ENCODE measurements at places on chromosomes 1 and 21.

DNA sequence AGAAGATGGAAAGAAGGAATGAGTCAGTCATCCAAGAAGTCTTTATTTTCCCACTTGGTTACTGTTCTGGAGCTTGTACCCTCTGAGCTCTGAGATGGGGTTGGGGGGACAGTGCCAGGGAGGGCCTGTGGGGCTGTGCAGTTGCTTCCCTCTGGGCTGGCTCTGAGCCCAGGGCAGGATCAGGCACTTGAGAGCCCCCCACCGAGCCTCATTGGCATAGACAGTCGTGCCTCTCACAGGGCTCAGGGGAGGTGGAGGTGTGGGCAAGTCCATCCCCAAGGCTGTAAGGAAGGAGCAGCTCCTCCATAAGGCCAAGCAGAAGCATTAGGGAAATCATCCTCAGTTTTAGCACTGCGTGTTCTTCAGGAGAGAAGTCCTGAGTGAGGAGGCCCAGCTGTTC is 2.5 kb upstream of the ARL8A start:
- no peak for DNase-seq

GRCh38 chr1:232178191-232178590 is 451.7 kb downstream of the SIPA1L2 start:
- DNase-seq, result no peak

DNA sequence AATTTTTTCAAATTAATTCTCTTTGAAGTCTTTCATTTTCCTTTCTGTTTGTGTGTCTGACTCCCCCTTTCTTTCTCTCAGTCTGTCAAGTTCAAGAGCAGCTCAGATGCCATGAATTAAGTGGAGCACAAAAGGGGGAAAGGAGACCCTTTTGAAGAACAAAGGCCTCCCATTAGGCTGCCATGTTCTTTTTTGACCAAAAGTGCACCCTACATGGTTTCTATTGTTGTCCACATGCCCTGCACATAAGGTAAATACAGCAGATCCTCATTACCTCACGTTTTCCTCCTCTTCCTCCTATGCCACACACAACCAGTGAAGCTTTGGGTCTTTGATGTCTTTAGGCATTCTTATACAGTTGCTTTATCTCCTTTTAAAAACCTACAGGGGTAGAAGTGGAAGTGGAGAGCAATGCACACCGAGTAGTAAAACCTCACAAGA is 47.7 kb downstream of the POU2F1 start:
- no peak for DNase-seq

- no peak for DNase-seq
Observed at GRCh38 chr1:77538956-77539518, 143.4 kb downstream of the ZZZ3 start.
